Suprapubic skin (tissue), 4 donors: ENCODE measurements at places on chromosomes 5 and 9.

GRCh38 chr9:93317495-93318094 lies 133.7 kb downstream of the WNK2 start:
- DNase-seq: no peak

DNA sequence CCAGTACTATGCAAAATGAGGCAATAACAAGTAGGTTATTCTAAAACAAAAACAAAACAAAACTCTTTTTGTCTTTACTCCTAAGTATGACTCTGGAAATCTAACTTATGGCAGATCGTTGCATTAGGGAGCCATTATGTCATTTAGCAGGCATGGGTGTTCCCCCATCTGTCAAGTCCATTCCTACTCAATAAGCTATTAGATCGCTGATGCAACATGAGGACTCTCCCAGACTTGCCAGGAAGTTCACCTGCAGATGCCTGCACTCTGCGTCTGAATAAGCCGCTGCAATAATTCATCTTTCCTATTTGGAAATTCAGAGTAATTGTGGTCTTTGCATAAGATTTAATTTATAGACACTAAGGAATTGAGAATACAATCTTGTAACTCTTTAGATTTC lies 585.0 kb downstream of the KIF4B start:
- DNase-seq: no peak

DNA sequence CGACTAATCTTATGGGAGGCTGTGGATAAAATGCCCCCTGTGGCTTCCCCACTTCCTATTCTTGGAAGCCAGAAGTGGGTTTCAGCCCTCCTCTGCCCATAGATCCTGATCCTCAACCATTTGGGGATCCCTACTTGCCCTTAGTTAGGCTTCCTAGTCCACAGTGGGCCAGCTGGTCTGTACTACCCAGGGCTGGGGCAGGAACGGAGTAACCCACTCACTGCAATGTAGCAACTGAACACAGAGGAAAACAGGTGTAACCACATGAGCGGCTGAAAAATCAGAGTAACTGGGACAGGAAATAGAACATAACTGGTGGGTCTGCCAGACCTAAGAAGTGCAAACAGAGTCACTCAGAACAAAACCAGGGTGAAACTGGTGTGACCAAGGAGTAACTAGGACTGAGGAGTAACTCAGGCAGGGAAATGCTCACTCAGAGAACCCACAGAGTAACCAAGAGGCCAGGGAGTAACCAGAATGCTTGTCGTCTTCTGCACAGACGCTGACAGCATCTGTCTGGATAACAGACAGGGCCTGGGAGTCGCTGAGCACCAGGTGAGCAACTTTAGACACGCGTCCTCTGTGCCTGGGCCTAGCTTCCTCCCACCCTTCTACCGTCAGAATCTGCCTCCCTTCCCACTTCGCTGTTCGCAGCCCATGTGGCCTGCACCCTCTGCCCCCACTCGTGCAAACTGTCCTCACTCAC lies 1.0 kb downstream of the AQP3 start:
- no peak for DNase-seq

DNA sequence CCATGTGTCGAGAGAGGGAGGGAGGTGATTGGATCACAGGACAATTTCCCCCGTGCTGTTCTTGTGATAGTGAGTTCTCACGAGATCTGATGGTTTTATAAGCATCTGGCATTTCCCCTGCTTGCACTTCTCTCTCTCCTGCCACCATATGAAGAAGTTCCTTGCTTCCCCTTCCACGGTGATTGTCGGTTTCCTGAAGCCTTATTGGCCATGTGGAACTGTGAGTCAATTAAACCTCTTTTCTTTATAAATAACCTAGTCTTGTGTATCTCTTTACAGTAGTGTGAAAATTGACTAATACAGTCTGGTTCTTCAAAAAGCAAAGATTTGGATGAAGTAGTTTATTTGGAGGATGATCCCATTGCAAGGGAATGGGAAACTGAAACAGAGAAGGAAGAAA lies 11.3 kb upstream of the MIER3 start:
- DNase-seq: no peak

DNA sequence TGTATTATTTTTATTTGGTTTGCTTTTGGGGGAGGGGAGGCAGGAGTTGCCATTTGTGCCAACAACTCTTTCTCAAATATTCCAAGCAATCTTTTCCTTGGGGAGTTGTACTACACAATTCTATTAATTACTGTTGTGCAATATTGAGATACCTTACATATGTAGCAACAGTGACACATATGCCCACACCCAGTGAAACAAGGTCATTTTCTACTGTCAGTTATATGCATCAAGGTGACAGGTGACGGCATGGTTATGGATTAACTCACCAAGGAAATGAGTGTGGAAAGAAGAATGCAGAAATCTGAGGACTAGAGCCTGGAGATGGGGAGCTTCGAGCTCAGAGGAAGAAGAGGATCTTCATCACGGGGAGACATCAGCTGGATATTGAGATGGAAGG lies 17.9 kb upstream of the MSMP start:
- no peak for DNase-seq

DNA sequence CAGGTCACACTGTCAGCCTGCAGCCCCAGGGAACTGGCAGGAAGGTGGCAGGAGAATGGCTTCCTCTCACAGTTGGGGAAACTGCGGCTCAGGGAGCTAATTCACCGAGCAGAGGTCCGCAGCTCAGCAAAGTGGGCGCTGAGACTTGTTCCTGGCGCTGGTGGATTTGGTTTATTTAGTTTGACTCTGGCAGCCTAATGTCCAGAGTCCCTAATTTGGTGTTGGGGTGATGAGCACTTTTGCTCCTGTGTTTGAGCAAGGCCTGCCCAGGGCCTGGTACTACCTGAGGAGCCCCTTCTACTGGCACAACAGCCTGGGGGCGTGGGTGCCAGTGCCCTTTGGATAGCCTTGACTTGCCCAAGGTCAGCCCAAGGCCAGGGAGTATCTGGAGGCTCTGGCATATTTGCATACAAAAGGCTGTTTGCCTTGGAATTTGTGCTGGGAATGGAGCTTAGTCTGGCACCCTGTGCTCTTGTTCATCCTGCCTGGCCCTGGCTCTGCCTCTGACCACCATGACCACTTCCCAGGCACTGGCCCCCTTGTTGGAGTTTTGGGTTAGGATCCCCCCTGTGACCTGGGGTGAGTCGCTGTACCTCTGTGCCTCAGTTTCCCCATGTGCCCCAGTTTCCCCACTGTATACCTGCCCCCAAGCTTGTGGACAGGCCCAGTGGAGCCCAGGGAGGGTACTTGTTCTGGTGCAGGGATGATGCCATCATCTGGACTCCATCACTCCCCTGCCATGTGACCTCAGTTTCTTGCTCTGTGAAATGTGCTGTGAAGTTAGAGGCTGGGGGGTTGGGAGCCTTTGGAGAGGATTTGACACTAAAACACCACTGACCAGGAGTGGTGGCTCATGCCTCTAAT lies 1.4 kb downstream of the SUSD3 start:
- DNase-seq: no peak

GRCh38 chr5:178116143-178116885 lies 3.0 kb downstream of the N4BP3 start:
- DNase-seq: no peak
